ENCODE measurements at places on chromosomes 12 and 14.

- peak; percentile 5 for DNase-seq
Measured at GRCh38 chr12:110565894-110566871, 16.9 kb downstream of the PPTC7 start.

GRCh38 chr12:57372233-57372632, 58.6 kb downstream of the R3HDM2 start:
- no peak for DNase-seq

DNA sequence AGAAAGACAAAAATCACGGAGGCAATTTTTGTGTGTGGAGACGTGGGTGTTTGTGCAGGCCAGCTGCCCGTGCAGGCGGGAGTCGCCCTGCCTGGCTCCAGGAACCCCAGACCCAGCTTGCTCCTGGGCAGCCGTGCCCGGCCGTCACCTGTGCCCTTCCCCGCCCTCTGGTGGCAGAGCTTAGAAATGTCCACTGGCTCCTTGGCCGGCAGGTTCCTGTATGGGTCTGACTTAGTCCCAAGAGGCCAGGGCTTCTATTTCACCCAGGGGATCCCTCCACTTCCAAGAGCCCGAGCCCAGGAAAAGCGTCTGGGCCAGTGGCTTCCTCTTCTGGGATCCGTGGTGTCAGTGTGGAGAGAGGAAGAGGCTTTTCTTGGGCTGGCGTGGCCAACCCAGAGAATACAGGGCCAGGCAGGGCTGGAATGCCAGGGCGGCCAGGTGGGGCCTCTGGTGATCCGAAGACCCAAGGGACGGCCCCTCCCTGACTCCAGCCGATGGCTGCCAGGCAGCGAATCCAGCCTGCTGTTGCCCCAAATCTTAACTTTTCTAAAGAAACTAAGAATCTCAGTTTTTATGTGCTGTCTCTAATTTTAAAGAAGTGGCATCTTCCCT, 120.9 kb downstream of the TMEM132C start:
- peak; percentile 24 for DNase-seq

DNA sequence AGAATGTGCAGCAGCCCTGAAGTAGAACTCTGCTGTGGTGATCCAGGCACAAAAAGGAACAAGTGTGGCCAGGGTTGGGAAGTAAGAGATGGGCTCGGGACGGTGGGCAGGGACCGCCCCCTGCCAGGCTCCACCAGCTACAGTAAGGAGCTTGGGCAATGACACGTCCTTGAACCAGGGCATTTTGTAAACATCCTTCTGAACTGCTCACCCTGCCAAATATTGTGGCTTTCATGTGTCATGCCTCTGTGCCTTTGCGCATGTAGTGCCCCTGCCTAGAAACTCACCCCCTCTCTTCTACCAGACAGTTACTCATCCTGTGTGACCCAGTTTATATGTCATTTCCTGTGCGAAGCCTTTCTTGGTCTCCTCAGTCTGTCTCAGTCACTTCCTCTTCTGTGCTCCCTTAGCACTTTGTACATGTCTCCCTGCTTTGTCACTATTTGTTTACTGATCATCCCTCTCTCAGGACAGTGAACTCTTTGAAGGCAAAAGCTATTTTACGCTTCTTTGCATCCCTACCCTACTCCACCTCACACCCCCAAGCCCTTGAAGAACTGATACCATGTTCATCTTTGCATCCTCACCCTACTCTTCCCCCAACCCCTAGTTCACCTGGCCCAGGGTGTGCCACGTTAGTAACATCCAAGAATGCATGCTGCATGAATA, 108.9 kb upstream of the PLEKHG7 start:
- DNase-seq: no peak

DNA sequence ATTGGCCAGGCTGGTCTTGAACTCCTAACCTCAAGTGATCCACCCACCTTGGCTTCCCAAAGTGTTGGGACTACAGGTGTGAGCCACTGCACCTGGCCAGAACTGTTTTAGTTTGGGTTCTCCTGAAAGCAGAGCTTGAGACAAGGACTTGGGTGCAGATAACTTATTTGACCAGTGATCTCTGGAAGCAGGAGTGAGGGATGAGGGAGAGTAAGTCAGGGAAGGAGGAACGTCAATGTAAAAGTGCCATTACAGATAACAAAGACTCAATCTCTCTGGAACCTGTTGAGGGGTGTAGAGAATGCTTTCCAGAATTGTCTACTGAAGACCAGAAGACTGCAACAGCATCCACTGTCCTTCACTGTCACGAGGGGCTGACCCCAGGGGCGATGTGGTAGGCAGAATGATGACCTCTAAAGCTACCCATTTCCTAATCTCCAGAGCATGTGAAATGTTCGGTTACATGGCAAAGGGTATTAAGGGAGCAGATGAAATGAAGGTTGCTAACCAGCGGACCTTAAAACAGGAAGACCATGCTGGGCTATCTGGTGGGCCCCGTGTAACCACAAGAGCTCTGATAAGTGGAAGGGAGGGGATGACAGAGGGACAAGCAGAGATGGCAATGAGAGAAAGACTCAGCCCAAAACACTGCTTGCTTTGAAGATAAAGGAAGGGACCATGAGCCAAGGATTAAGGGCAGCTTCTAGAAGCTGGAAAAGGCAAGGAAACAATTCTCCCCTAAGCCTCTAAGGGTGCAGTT, 207.8 kb downstream of the RBM19 start:
- no peak for DNase-seq

- DNase-seq: no peak
Measured at GRCh38 chr12:8664228-8664913, 1.7 kb upstream of the MFAP5 start.

DNA sequence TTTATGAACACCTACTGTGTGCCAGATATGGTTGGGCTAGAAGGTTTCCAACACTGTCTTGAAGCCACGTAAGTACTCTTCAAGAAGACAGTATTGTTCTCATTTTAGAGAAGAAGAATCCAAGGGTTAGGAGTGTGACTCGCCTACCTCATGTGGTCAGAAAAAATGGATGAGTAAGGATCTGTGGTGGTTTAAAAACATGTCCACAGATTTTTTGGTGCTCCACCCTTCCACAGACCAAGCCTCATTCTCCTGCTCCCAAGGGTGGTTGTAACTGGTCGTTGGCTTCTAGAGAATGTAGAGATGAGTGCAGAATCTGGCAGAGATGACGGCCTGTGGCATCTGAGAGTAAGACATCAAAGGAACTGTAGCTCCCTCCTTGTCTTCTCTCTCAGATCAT, 30.3 kb upstream of the TTC7B start:
- no peak for DNase-seq

GRCh38 chr12:12528361-12529270, 34.0 kb downstream of the DUSP16 start:
- no peak for DNase-seq

GRCh38 chr14:102074415-102074964, 12.4 kb downstream of the HSP90AA1 start:
- no peak for DNase-seq

- DNase-seq: no peak
Measured at GRCh38 chr14:101849125-101849524, 87.6 kb downstream of the PPP2R5C start.

DNA sequence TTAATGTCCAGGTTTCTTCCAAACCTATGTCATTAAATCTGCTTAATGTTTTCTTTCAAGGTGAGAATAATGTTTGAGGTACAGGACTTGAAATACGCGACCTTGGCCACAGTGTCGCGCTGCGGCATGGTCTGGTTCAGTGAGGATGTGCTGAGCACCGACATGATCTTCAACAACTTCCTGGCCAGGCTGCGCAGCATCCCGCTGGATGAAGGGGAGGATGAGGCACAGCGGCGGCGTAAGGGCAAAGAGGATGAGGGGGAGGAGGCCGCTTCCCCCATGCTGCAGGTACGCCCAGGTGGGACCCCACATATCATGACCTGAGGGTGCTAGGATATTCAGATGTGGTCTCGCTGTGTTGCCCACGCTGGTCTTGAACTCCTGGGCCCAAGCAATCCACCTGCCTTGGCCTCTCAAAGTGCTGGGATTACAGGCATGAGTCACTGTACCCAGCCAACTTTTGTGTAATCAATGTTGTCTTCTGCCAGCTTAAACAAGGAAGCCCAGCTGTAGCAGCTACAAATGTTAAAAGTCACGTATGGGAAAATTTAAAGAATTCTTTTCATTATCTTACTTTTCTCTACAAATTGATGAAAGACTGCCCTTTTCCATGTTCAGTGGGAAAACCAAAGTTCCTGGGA, 50.8 kb downstream of the DYNC1H1 start:
- DNase-seq: no peak

- peak; percentile 38 for DNase-seq
Measured at GRCh38 chr12:16604596-16605252, 1.2 kb downstream of the LMO3 start.

- DNase-seq: no peak
Measured at GRCh38 chr12:13504736-13505135, 308.2 kb downstream of the EMP1 start.

DNA sequence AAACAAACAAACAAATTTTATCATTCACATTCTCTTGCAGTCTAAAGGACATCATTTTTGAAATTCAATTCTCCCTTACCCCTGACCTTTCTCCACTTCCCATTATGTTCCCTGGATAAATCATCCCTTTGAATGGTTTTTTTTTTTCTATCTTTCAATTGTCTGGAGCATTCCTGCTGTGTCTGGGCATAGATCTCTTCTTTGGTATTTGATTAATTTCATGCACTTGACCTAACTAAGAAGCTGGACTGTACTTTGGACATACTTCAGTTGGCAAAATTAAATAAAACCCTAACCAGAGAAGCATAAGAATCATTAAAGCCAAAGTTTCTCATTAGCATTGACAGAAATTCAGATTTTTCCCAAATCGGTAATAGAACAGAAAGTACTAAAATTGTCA, 163.6 kb upstream of the BMP4 start:
- DNase-seq: no peak

GRCh38 chr12:6364044-6364374, 11.4 kb downstream of the SCNN1A start:
- no peak for DNase-seq

- no peak for DNase-seq
Measured at GRCh38 chr14:70655110-70655826, 13.6 kb downstream of the TTC9 start.

GRCh38 chr14:76657846-76658245, 103.4 kb upstream of the VASH1 start:
- DNase-seq: no peak

DNA sequence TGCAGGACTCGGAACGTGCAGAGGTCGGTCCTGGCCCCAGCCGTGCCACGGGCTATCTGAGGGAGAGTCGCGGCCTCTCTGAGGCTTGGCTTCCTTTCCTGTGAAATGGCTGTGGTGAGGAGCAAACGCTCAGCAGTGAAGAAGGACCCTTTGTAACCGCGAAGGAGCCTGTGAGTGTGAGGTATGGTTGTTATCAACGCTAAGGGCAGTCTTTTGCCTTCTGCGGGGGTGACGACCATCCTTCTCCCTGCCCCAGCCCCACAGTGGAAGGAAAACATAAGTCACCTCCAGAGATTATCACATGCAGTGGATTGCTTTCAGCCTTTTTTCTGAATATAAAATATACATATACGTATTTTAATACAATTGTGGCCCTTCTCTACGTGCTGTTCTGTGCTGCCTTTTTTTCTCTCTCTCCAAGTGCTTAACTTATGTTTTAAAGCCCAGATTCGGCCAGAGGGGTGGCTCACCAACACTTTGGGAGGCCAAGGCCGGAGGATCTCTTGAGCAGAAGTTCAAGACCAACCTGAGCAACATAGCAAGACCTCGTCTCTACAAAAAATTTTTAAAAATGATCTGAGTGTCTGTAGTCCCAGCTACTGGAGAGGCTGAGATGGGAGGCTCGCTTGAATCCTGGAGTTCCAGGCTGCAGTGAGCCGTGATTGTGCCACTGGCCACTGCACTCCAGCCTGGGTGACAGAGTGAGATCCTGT, 17.4 kb downstream of the TAMALIN start:
- DNase-seq: no peak

- no peak for DNase-seq
Measured at GRCh38 chr12:49819786-49820185, 8.4 kb downstream of the NCKAP5L start.

- no peak for DNase-seq
Measured at GRCh38 chr14:60133487-60133886, 31.7 kb downstream of the DHRS7 start.

- DNase-seq: peak; percentile 34
Measured at GRCh38 chr12:86134561-86134960, 121.6 kb downstream of the MGAT4C start.

DNA sequence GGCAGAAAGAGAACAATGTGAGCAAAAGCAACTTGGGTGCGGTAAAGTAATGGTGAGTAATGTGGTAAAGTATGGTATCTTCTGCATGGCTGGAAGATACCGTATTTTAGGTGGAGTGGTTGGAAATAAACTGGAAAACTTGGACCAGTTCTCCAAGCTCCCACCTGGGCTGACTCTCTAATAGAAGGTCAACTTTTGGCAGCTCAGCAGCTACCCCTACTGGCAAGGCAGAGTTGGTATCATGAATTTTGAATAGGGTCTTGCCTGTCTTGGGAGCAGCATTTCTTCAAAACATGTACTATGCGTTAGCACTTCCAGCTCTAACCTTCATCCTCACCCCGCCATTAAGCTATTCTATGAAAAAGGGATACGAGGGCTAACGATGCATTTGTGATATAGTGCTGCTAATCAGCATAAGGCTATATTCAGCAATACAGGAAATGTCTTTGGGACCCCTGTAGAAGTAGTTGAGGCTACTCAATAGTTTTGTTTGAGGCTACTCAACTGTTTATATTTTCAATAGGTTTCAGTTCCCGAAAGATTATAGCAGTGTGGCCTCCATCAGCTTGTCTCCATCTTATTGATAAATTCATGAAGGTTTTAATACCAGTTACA, 276.3 kb upstream of the FAR2 start:
- peak; percentile 47 for DNase-seq

GRCh38 chr12:90401185-90401584, 553.8 kb downstream of the CCER1 start:
- no peak for DNase-seq

- no peak for DNase-seq
Measured at GRCh38 chr12:105449431-105449830, 118.9 kb downstream of the C12orf75 start.

DNA sequence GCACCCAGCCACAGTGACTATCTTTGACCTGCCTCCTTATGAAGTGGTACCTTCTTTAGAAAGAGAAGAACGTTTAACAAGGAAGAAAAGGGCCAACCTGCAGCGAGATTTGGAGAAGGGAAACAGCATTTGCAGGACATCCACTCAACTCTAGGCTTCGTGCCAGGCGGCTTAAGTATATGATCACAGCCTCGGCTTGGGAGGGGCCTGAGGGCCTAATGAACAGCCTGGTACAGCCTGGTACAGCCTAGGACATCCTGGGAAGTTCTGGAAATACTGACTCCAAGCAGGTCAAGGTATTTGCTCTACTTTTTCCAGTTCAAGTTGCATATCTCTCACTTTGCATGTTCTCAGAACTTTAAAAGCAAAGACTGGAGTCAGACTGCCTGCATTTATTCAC, 16.1 kb downstream of the HCAR2 start:
- DNase-seq: peak; percentile 27

GRCh38 chr12:5589054-5589453, 157.1 kb downstream of the NTF3 start:
- DNase-seq: no peak

- DNase-seq: no peak
Measured at GRCh38 chr14:69693801-69694729, 72.9 kb upstream of the SRSF5 start.
